Pancreas (tissue), 10 donors: ENCODE measurements at places on chromosomes 2 and 18. TPM values are rescaled to one million over a fixed set of nuclear protein-coding genes. Genes with fewer than 3 reads are reported as not detected.

GRCh38 chr2:120323214-120323613 lies 22.7 kb upstream of the INHBB start:
- DNase-seq, result peak; percentile 83

ZFAND2B gene
- total RNA-seq, result 20.9 TPM

DNA sequence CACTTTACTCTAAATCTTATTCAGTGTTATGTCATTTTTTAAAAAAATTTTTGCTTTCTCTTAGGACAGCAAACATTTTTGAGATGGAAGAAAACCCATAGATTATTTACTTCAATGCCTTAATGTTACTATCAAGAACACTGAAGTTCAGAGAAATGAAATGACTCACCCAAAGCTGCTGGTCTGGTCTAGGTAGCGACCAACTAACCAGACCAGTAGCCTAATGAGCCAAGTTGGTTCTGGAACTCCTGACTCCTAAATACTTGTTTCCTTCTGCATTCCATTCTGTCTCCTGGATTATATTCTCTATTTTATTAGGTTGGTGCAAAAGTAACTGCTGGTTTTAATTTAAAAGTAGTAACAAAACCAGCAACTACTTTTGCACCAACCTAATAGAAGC lies 35.4 kb downstream of the SLC8A1 start:
- no peak for DNase-seq

PLGLB1 gene
- total RNA-seq, result 3.7 TPM

DNA sequence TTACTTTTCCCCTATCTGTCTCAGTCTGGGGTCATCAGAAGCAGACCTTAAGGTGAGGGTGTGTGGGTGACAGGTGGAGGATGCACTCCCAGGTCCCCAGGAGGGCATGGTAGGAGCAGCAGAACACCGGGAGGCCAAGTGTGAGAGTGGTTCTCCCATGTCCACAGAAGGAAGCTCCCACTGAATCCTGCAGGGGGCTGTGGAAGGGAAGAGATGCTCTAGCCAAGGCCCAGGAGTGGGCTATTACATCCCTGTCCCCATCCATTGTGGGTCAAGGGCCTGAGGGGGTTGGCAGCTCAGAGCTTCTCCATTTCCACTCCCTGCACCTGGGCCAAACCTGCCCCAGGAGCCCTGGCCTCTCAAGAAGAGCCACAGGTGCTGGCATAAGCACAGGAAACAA lies 86.4 kb upstream of the KCNE4 start:
- DNase-seq, result no peak

DNA sequence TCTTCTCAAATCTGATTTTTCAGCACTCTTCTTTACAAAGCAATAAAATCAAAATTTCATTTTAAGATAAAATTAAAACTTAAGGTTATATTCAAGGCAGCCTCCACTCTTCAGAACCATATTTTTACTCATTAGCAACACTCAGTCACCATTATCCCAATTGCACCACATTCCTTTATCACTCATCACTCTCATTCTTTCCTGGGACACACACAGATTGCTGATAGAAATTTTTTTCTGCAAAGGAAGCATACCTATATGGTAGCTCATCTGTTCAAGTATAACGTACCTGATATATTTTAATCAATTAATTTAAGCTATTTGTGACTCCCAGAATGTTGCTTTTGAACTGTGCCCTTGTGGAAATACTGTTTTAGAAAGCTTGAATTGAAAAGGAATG lies 1559.3 kb upstream of the ZEB2 start:
- no peak for DNase-seq

IFIH1 gene
- 9.1 TPM for total RNA-seq

UGT1A10 gene
- total RNA-seq, result not detected

DNA sequence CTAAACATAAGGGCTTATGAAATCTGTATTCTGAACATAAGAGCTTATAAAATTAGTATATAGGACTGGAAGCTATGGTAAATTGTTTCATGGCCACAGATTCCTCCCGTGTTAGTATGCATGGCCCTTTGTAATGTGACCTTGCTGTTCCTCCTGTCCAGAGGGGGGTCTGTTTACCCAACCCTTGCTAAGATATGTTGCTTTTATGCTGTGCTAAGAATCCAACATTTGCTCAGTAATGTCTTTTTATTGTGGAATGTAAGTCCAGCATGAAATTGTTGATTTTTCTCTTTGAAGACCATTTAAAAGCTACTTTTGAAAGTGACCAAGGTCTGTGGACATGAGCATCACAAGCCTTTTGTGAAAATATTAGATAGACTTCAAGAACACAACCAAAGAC lies 485.4 kb downstream of the PARD3B start:
- no peak for DNase-seq

DNA sequence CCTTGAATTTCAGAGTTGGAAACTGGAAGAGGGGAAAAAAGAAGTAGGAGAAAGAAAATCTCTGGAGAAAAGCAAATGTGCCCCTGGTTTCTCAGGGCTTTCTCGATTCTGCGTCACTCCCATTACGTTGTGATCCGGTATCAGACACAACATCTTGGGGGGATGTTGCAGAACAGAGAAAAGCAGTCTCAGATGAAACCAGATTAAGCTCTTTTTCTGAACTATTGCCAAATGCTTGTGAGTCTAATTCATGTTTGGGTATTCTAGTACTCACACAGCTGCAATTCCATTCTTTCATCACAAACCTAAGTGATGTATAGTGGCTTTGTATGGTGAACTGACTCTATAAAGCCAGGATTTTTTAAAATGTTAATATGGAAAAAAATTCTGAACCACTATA lies 233.2 kb downstream of the TCF4 start:
- no peak for DNase-seq

- no peak for DNase-seq
Observed at GRCh38 chr2:175445281-175445680, 263.8 kb upstream of the ATP5MC3 start.

GRCh38 chr18:74946646-74947375 lies 262.1 kb downstream of the PTGR3 start:
- no peak for DNase-seq

DNA sequence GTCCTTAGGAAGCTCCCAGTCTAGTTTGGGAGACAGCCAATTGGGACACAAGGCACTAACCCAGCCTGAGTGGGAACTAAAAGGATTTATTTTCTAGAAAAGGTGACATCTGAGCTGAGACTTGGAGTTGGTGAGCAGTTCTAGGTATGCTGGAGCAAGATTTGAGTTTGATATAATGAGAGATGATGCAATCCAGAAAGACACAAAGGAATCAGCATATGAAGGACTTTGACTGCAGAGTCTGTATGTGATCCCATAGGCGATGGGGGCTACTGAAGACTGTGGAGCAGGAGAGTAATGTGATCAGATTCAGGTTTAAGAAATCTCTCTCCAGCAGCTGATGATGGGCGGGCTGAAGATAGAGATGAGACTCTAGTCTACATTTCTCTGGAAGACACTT lies 135.1 kb upstream of the MYCN start:
- DNase-seq, result no peak

GRCh38 chr2:200482194-200482593 lies 27.7 kb downstream of the KCTD18 start:
- no peak for DNase-seq

UGGT1 gene
- total RNA-seq, result 36.7 TPM

DNA sequence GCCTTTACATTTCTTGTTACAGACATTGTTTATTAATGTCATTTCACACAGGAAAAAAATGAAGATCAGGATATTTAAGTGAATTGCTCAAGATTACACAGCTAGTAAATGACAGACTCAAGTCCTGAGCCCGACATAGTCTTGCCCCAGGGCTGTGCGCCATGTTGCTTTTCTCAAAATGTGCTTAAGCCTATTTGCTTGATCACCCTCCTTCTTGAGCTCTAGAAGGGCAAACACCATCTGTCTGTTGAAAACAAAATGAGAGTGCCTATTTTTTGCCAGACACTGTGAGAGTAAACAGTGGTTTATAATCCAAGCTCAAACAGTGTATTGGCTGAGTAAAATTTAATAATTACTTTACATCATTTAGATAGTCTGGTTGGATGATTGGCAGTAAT lies 34.8 kb upstream of the HNMT start:
- DNase-seq, result no peak

LYG2 gene
- total RNA-seq, result not detected

DNA sequence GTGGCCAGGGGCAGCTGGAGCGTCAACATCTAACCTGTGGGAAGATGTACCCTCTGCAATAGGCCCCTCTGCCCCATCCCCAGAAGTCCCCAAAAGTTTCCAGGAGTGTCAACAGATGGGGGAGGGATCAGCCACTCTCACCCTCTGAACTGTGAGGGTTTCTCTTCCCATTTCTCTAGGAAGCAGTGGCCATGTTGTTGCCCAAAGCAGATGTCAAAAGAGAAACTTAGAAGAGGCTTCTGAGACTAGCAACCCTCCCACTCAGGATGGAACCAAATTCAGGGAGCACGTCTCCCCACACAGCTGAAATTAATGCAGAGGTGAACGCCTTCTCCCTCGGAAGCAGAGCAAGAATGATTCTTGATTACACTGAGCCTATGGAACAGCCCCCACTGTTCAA lies 70.3 kb downstream of the ARL4C start:
- DNase-seq, result no peak

- DNase-seq, result no peak
Observed at GRCh38 chr18:68740966-68741365, 26.1 kb upstream of the TMX3 start.

KCNE4 gene
- total RNA-seq, result 2.4 TPM

CNGA3 gene
- total RNA-seq, result 0.59 TPM

- DNase-seq, result no peak
Observed at GRCh38 chr2:37920570-37920969, 4.5 kb upstream of the RMDN2 start.

DNA sequence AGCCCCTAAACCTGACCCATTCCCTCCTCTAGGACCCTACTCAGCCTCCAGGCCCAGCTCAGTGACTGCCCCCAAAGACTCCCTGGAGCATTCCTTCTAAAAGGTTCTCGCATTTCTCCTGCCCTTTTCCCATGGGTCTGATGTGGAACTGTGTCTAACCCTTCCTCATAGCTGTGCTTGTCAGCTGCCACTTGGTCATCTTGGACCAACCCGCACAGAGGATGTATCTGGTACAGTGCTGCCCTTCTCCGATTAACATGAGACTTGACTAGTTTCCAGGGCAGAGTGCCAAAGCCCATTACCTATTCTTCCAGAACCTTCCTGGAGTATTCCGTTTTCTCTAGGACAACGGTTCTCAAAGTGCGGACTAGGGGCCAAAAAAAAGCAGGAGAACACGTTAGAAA lies 518 bp upstream of the NFU1 start:
- peak; percentile 36 for DNase-seq

DNA sequence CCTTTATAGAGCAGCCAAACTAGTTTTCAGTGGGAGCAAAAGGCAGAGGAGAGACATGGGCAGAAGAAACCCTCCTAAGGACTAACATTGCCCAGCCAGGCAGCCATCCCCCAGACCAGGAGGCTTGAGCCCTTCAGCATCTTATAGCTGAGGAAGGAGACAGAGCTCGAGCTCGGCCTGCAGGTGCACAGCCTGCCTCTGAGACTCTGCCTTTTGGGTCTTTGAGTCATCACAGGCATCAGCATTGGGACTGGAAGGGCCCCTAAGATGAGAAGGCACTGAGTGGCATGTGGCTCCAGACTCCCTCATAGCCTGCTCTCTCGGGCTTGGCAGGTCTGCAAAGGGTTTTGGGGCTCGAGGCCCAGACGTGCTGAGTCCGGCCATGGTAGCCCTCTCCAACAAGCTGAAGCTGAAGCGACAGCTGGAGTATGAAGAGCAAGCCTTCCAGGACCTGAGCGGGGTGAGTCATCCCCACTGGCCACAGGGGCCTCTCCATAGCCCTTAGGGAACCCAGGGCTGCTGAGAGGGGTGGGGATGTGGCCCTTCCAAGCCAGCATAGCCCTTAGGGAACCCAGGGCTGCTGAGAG lies 84.1 kb downstream of the EPAS1 start:
- DNase-seq, result no peak
